Fibroblast of skin of back (primary cell): ENCODE measurements at places on chromosomes 13 and 19.

DNA sequence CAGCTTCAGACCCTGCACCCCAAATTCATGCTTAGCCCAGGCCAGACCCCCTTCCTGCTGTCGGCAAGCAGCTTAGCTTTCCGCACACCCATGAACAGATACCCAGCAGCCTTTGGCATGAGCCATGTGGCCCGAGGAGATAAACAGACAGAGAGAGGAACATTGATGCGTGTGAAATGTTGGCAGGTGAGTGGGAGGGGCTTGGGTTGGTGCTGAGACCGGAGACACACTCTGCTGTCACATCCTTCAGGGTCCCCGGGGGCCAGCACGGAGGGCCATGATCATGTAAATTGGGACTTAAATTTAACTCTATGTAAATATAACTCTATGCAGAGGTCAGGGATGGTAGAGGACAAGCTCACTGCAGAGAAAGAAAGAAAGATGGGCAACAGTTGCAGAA lies 1.5 kb downstream of the CD22 start:
- DNase-seq: no peak

GRCh38 chr19:28686756-28687155 lies 526.2 kb downstream of the UQCRFS1 start:
- DNase-seq: no peak

DNA sequence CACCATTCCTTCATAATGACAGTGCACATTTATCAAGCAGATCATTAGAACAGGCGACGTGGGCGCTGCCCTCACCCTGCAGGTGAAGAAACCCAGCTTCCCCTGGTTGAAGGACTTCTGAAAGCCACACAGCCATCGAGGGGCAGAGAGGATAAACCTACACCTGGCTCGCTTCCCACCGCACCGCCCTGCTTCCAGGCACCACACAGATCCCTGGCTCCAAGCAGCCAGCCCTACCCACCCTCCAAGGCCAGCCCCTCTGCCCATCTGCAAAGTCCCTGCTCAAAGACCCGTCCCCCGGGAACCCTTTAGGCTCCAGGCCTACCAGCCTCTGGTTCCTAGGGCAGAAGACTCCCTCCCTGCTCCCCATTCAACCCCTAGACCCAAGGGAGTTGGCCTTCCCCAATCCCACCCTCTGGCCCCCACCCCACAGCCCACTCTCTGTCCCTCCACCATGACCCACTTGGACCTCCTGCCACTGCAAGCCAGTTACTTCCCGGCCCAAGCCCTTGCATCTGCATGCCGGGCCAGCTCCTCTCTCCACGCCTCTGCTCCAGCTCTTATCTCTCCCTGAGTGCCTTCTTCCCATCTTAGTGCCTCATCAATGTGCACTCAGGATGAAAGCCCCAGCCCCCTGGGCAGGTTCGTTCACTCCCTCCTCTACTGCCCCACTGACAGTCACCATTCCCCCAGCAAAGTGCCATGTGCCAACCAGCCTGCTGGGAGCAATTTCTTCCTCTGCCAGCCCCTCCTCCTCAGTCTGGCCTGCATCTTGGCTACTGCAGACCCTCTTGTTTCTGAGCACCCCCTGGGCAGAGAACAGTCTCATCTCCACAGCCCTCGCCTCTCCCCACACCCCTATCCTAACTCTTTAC lies 28.0 kb downstream of the PEPD start:
- DNase-seq: no peak

GRCh38 chr13:57874530-57874929 lies 243.0 kb downstream of the PCDH17 start:
- no peak for DNase-seq

DNA sequence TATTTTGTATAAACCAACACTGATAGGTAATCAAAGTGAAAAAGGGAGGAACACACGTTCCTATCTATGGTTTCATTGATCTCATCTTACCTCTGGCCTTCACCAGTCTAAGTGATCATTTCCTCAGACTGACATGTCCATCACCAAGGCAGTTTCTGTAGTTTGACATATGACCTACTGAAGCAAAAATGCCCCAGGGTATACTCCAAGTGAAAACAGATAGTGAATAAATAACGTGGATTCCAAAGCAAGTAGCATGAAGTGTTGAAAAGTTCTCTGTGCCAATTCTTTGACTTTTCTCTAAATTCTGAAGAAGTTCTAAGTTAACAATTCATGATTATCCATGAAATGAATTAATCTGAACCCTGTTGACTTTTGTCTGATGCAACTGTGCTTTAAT lies 334.2 kb upstream of the SGCG start:
- no peak for DNase-seq
